Thyroid gland (tissue), 4 donors: ENCODE measurements at places on chromosomes 16 and 17. TPM values are rescaled to one million over a fixed set of nuclear protein-coding genes. Genes with fewer than 3 reads are reported as not detected.
A peak's percentile ranks its signal among the peaks of the same experiment; 100 is the strongest.

TNS4 gene
- 24.7 TPM for total RNA-seq

DNA sequence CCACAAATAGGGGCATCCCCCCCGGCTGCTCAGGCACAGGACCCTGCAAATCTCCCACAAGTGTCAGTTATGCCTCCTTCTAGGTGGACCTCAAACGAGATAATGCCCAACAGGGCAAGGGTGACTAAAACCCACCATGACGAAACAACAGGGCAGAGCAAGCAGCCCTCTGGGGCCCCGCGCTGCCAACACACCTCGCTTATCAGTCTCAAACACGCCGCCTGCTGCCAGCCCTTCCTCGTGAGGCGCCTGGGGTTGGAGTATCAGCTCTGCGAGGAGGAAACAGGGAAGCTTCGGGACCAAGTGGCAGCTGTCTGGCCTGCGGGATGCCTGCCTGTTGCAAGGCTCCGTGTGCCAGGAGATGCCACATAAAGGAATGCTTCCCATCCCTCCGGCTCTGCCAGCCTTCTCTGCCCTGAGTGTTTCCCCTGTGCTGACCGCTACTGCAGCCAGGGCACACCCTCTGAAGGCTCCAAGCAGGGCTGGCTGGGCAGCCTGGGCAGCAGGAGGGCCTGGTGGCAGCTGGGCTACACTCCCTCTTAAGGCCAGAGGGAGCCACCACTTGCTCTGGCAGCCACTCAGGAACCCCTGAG, 2.5 kb downstream of the SMIM5 start:
- no peak overlapping the region for H3K4me3 ChIP-seq
- peak; percentile 48 for DNase-seq
- H3K4me1 ChIP-seq = peaks cover 81% of the 10 kb centered on the region

DUSP14 gene
- 59.9 TPM for total RNA-seq

GRCh38 chr17:49997773-49998703, 3.0 kb upstream of the DLX3 start:
- H3K36me3 ChIP-seq = no peaks in the 10 kb centered on the region
- no peak overlapping the region for H3K4me3 ChIP-seq
- no peaks in the 10 kb centered on the region for H3K27me3 ChIP-seq
- no peak overlapping the region for H3K27ac ChIP-seq

ABI3 gene
- 4.2 TPM for total RNA-seq

GRCh38 chr17:82096709-82097183, 1.3 kb downstream of the FASN start:
- H3K27me3 ChIP-seq = no peaks in the 10 kb centered on the region
- no peak overlapping the region for H3K27ac ChIP-seq
- H3K4me1 ChIP-seq = peaks cover 36% of the 10 kb centered on the region
- DNase-seq = no peak
- H3K36me3 ChIP-seq = peaks cover 39% of the 10 kb centered on the region

- no peaks in the 10 kb centered on the region for H3K36me3 ChIP-seq
- DNase-seq = no peak
- no peaks in the 10 kb centered on the region for H3K27me3 ChIP-seq
- no peaks in the 10 kb centered on the region for H3K4me1 ChIP-seq
- H3K27ac ChIP-seq = no peak overlapping the region
- H3K4me3 ChIP-seq = no peak overlapping the region
Measured at GRCh38 chr17:2803386-2803785, 7.1 kb downstream of the RAP1GAP2 start.

HOXB1 gene
- total RNA-seq = not detected

HGS gene
- total RNA-seq = 98.3 TPM

GRCh38 chr17:50469208-50469605, 527 bp upstream of the CHAD start:
- H3K27me3 ChIP-seq = no peaks in the 10 kb centered on the region
- DNase-seq = no peak
- no peaks in the 10 kb centered on the region for H3K4me1 ChIP-seq

CPHXL2 gene
- total RNA-seq = not detected

DNA sequence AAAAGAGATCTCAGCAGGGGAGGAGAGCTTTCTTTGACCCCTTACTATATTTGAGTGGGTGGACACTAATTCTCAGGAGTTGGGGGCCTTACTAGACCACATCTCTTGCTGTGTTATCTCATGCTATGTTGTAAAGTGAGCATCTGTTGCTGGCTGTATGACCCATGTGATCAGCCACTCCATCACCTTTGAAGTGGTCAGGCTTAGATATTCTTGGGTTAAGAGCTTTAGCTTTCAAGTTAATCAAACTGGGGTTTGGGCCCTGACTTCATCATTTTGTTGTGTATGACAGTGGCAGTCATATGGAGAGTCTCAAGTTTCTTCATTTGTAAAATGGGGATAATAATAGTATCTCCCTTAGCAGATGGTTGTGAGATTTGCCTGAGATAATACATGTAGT, 201.1 kb downstream of the FTO start:
- H3K27ac ChIP-seq = no peak overlapping the region
- H3K36me3 ChIP-seq = no peaks in the 10 kb centered on the region
- no peak overlapping the region for H3K4me3 ChIP-seq
- no peak for DNase-seq
- H3K27me3 ChIP-seq = no peaks in the 10 kb centered on the region
